Hepatocyte (in vitro differentiated cells): ENCODE measurements at places on chromosomes 5 and 9. TPM values are rescaled to one million over a fixed set of nuclear protein-coding genes. Genes with fewer than 3 reads are reported as not detected.
A peak's percentile ranks its signal among the peaks of the same experiment; 100 is the strongest.

The TIMD4 gene
- 0.28 and 1.1 TPM in 2 replicates for total RNA-seq

The RMND5B gene
- total RNA-seq = 24.6 and 27.2 TPM in 2 replicates

- DNase-seq = no peak
Measured at GRCh38 chr9:19650312-19650711, 138.5 kb downstream of the SLC24A2 start.

The SLC44A1 gene
- total RNA-seq = 62.9 and 64.9 TPM in 2 replicates

- no peak for DNase-seq
Measured at GRCh38 chr9:93136011-93136440, 2.0 kb upstream of the NINJ1 start.

DNA sequence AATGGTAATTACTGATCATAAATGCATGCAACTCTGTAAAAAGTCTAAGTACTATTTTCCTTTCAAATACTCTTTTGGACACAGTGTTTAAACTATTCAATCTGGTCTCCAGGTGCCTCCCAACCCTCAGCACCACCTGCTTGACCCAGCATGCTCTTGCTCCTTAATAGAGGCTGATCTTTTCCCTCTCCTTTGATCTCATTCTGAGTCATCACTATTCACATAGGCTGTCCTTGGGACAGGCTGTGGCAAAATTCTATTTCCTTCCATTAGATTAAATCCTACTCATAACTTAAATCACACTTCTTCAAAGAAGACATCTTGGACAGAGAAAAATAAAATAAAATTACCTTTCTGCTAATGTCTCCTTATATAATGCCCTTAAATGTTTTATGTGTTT, 199.4 kb upstream of the ST8SIA4 start:
- DNase-seq = peak; percentile 16

- no peak for DNase-seq
Measured at GRCh38 chr9:121751686-121752445, 100.4 kb downstream of the DAB2IP start.

DNA sequence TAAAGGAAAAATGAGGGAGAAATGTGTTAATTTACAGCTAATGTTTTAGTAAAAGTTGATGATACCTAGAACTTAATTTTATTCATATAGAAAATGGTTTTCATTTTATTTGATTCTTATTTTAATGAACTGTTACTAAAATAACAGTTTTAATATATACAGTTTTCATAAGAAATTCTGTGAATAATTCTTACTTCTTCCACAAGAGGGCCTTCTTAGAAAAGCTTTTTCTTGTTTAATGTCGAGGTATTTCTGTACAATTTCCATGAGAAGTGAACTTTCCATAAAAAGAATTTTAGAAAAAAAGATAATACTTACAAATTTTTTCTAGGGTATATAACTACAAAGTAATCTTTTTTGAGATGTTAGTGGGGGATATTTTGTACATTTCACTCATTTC, 73.9 kb downstream of the KLF9 start:
- DNase-seq = peak; percentile 36

GRCh38 chr5:179994583-179995323, 76.8 kb downstream of the RNF130 start:
- no peak for DNase-seq

GRCh38 chr5:92879806-92880543, 701.0 kb downstream of the NR2F1-AS1 start:
- DNase-seq = no peak

The C9 gene
- total RNA-seq = 0.47 and 0.76 TPM in 2 replicates

DNA sequence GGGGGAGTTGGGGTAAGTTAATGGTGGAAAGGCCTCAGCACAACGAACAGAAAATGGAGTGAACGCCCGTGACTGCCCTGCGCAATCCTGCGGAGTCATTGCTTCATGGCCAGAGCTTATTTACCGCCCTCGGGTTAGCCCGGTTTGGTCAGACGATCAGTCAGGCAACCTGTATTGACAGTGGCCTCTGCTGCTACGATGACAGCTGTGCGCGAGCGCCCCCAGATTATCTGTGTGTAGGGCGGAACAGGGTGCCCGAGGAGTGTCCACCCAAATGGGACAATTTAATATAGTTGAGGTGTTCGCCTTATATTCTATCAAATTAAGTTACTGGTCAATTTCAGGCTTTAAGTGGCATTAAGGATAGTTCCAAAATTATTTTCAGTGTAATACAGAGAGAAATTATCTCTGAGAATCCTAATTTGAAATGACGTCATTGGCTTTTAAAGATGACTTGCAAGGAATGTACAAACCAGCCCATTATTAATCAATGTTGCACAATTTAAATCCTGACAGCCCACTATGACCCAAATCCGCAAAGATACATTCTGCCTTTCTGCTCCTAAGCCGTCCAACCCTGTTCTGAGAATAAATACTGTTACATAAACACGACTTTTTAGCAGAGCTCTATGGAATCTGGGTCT, 879 bp upstream of the UBQLN1 start:
- peak; percentile 88 for DNase-seq

The MUSK gene
- total RNA-seq = 0.47 and 1.2 TPM in 2 replicates

DNA sequence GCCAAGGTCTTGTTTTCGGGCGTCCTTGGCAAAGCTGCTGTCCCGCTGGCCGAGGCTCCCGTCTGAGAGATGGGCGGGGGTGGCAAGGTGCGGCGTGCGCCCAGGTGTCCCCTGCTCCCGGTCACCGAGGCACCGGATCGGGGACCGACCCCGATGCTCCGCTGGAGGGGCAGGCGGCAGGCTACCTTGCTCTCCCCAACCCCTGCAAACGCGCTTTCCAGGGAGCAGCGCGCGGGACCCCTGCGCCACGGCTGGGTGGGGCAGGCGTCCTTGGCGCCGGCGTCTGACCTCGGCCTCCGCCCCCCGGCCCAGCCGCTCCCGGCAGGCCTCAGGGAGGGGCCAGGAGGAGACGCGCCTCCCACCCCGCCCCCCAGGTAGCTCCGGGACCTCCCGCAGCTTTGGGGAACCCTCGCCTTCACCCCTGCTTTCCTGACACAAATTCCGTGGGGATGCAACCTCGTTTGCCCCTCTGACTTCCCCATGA, 551 bp downstream of the N4BP3 start:
- no peak for DNase-seq

GRCh38 chr5:176736931-176737745, 73.2 kb upstream of the UNC5A start:
- DNase-seq = peak; percentile 42

DNA sequence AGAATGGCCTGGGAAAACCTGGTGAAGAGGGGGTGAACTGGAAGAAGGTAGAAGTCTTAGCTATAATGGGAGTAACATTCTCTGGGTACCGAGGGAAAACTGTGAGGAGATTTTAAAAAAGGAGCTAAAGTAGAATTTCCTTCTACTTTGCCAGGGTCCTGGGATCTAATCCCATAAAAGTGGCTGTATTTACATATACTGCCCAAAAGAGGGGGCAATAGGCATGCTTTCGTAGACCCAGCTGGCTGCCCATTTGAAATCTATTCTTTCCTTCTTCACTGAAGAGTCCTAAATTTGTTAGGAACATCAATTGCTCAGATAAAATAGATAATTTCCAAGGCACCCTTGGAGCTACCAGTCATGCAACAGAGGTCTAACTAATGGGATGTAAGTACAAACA, 159.2 kb downstream of the CDC42SE2 start:
- peak; percentile 9 for DNase-seq

The ADAMTS12 gene
- 8.7 and 8.9 TPM in 2 replicates for total RNA-seq

- DNase-seq = no peak
Measured at GRCh38 chr9:72454871-72455491, 66.4 kb upstream of the TMC1 start.

DNA sequence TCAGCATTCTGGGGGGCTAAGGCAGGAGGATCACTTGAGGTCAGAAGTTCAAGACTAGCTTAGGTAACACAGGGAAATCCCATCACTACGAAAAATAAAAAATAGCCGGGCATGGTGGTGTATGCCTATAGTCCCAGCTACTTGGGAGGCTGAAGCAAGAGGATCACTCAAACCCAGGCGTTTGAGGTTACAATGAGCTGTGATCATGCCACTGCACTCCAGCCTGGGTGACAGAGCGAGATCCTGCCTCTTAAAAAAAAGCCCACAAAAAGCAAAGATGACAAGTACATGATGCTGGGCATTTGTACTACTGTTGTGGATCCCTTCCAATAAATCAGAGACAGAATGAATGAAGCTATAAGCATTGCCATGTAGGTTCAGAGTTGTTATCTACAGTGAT, 320.1 kb upstream of the PANK3 start:
- DNase-seq = no peak

DNA sequence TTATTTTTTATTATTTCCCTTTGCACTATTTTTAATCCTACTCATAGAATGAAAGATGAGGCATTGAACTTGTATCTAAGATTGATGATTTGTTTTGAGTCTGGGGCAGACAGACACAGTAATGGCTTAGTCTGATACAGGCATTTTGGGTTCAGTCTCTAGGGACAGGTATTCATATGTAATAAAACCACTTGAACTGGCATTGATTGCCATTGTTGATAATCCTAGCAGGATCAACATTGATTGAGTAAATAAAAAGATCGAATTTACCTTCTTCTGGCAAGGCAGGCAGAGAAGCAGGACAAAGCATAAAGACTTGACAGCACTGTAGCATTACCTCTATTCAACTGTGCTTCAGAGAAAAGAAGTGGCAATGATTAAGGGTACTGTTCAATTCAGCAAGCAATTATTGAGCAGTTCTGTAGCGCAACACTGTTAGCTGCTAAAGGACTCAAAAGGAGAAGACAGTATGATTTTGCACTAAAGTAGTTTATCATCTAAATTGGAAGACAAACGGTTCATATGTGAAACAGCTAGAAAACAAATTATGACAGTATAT, 144.4 kb downstream of the COMMD10 start:
- no peak for DNase-seq

DNA sequence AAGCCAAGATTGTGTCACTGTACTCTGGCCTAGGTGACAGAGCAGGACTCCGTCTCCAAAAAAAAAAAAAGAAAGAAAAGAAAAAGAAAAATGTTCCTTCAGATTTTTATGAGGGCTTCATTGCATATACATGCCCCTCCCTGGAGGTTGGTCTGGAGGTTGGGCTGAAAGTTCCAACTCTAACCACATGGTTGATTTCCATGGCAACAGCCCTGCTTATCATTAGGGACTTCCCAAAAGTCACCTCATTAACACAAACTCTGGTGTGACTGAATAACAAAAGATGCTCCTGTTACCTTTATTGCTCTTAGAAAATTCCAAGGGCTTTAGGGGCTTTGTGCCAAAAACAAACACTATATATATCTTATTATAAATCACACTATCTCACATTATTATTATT, 113.8 kb downstream of the TMC1 start:
- DNase-seq = no peak

The PNPLA7 gene
- 0.56 and 0.77 TPM in 2 replicates for total RNA-seq

GRCh38 chr9:37144762-37145161, 24.4 kb downstream of the ZCCHC7 start:
- DNase-seq = no peak

The SPATA31A6 gene
- total RNA-seq = not detected in 2 replicates

The CAVIN4 gene
- total RNA-seq = 1.0 and 2.4 TPM in 2 replicates

- DNase-seq = no peak
Measured at GRCh38 chr5:17916446-17916845, 282.2 kb downstream of the TAF11L14 start.

DNA sequence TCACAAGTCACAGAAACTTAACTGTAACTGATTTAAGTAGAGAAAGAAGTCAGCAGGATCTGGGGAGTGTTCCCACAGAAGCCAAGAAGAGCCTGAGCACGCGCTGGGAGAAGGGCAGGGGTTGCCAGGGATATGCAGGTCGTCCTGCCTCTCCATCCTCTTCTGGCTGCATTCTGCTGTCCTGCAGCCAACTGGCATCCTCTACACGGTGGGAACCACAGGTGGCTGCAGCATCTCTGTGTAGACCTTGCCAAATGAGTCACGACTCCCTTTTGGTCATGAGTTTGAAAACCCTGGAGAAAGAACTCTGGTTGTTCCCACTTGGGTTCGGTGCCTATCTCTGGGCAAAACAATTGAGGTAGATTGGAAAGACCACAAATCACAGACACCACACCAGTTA, 38.4 kb upstream of the PCA3 start:
- DNase-seq = no peak

GRCh38 chr5:118379470-118379869, 608.9 kb downstream of the DTWD2 start:
- DNase-seq = no peak

The SPATA31D4 gene
- not detected in 2 replicates for total RNA-seq

The PTPRD gene
- total RNA-seq = 65.2 and 77.6 TPM in 2 replicates

DNA sequence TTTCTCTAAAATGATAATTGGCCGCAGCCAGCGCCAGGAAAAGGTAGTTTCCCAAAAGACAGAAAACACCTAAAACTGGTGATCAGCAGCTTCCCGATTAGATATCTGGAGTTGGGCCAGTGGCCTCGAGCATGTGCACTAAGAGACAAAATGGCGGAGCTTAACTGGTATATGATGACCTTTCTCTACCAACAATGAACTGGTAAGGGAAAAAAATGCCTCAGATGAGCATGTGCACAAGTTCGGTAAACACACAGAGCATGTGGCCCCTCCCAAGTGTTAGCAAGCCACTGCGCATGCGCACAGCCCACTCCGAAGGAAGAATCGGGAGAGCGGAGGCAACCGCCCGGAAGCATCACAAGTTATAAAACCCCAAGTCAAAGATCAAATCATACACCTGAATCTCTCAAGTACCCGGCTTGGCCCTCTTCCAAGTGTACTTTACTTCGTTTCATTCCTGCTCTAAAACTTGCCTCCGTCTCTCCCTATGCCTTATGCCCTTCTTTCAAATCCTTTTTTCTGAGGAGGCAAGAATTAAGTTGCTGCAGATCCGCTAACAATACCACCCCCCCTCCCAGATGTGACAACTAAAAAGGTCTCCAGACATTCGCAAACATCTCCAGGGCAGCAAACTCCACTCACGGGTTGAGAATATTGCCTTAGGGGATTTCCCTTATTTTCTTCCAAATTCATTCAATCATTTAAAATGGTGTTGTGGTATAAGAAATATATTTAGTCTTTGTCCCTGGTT, 15.0 kb upstream of the PTBP3 start:
- DNase-seq = peak; percentile 83

DNA sequence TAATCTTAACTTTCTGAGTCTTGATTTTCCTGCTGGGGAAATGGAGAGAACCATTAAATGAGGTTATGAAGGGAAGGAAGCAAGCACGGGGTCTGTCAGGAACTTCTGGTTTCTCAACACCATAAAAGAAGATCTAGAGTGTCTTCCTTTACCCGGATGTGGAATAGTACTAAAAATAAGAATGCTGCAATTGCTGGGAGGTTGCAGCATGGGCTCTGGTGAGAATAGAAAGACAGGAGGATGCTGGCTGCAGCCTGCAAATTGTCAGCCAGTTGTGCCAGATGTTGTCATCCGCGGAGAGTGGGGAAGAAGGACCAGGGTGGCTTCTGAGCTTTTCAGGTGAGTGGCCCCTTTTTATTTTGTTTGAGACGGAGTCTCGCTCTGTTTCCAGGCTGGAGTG, 69.3 kb upstream of the STC2 start:
- no peak for DNase-seq

- DNase-seq = peak; percentile 42
Measured at GRCh38 chr5:73218552-73219171, 45.7 kb downstream of the TMEM174 start.
